ENCODE measurements at places on chromosomes 4 and X.

DNA sequence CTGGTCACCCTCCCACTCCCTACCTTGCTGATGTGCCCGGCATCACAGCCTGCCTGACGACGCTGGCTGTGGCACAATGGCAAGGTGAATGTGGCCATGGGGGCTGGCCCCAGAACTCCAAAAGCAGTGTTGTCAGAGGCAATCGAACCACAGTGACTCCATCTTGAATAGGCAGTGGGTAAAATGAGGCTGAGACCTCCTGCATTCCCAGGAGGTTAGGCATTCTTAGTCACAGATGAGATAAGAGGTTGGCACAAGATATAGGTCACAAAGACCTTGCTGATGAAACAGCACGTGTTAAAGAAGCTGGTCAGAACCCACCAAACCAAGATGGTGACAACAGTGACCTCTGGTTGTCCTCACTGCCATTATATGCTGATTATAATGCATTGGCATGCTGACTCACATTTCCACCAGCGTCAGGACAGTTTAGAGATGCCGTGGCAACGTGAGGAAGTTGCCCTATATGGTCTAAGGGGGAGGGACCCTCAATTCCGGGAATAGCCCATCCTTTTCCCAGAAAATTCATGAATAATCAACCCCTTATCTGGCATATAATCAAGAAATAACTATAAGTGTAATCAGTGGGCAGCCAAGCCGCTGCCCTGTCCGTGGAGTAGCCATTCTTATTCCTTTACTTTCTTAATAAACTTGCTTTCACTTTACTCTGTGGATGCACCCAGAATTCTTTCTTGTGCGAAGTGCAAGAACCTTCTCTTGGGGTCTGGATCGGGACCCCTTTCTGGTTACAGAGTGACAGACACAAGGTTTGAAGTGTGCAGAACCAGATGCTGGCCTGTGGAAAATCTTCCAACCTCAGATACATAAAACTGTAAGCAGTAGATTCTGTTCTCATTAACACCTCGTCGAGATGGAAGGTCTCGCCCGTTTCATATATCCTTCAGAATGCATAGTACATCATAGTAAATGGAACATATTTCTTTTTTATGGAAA lies 26.8 kb upstream of the CLDN24 start:
- DNase-seq, result no peak

GRCh38 chr4:78529569-78530209 lies 21.9 kb upstream of the ANXA3 start:
- DNase-seq, result no peak

DNA sequence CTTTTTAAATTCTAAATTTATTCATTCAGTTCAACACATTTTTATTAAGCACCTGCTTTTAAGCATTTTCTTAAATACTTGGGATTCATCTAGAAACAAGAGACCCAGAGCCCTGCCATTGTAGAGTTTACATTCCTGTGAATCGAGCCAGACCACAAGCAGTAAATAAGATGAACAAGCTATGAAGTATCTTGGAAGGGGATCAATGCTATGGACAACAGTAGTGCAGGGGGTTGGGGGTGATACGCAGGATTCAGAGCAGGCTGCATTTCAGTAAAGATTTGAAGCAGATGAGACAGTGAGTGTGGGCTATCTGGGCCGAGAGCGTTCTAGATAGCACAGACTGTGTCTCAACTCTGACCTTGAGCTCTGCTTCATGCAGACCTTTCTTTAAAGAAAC lies 35.1 kb downstream of the CLDN22 start:
- DNase-seq, result no peak

GRCh38 chrX:17098516-17099247 lies 152.2 kb downstream of the REPS2 start:
- no peak for DNase-seq

- no peak for DNase-seq
Measured at GRCh38 chr4:138097912-138098600, 144.1 kb downstream of the SLC7A11 start.

DNA sequence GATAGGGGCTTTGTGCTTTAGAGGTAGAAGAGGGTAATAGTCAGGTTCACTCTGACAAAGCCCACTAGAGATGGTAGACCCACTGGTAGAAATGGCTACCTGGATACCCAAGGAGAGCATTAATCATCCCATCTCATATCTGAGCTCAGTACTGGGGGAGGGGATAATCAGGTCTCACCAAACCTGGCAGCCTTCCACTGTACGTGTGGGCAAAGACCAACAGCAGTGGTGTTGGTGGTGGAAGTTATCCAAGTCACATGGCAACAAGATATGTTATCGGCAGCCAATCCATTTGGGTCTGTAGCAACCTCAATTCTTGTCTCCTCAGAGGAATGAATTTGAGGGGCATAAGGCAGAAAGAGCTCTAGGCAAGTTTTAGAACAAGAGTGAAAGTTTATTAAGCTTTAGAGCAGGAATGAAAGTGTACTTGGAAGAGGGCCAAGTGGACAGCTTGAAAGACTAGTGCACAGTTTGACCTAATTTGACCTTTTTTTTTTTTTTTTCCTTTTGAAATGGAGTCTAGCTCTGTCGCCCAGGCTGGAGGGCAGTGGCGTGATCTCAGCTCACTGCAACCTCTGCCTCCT lies 67.0 kb upstream of the CXCL13 start:
- no peak for DNase-seq

DNA sequence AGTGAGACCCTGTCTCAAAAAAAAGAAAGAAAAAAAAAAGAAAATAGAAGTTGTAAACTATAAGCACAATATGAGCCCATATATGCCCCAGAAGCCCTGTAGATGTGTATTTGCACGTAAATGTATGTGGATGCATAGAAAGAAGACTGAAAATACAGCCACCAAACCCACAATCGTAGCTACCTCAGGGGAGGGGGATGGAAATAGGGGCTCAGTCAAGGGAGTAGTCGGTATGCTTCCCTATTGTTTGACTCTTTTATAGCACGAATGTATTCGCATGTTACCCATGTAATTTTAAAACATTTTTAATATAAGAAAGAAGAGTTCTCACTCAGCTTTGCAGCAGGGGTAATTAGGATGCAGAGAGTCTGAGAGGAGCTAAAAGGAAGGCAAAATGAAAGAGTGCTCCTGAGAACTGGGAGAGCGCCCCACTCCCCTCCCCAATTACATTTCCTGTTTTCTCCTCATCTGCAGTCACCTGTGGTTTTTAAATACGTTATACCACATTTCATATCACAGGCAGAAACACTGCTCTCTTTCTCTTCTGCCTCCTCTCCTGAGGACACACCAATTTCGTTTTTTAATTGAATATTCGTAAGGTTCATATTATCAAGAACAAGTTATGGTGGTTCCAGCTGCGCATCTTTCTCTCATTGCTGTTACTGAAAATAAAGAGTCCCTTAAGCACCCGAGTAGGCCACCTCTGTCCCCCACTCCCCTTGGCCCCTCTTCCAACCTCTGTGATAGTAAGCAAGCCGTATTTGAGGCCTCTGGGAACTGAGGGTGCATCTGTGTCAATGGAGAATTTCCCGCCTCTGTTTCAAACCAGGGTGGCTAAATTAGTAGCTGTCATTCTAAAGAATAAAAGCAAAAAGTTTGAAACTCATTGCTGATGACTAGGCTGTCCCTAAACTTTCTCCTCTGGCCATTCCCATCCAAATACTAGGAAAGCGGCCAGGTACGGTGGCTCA lies 10.7 kb downstream of the SEPTIN6 start:
- no peak for DNase-seq

GRCh38 chr4:89294573-89295269 lies 12.9 kb downstream of the GPRIN3 start:
- no peak for DNase-seq

DNA sequence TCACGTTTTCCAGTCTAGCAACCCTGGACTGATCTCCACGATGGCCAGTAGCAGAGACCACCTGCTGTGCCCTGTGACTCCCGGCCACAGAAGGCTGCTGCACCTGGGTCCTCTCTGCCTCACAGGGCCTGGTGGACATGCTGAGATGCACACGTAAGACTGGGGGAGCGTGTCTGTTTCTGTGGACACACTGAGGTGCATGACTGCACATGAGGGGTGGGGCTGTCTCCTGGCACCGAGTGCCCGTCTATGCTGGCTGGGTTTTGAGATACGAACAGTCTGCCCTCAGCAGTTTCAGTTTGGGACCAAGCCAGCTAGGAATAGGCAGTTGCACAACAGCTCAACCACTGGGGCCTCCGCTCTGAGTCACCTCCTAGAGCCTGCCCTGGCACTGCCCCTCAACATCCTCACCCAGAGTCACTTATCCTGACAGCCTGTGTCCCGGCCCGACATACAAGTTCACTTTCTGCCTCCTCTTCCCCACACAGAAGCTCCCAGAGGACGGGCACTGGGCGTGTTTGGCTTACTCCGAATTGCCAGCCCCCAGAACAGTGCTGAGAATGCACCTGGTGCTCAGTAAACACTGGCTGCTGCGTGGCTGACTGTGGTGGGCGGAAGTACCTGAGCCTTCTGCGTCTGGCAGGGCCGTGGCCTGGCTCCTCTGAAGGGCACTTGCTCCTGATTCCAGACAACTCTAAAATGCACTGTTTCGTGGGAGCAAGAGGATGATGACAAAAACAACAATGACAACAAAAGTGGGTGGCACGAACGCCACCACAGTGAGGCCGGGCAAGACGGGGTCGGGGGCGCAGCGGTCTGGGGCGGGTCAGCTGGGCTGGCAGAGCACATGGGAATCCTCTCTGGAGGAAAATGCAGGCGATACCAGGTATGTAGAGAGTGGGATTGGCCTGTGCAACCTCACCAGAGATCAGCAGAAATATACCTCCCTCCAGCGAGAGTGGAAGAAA lies 30.9 kb downstream of the RNF212 start:
- DNase-seq, result no peak

- DNase-seq, result no peak
Measured at GRCh38 chr4:67581208-67581857, 22.8 kb downstream of the STAP1 start.

DNA sequence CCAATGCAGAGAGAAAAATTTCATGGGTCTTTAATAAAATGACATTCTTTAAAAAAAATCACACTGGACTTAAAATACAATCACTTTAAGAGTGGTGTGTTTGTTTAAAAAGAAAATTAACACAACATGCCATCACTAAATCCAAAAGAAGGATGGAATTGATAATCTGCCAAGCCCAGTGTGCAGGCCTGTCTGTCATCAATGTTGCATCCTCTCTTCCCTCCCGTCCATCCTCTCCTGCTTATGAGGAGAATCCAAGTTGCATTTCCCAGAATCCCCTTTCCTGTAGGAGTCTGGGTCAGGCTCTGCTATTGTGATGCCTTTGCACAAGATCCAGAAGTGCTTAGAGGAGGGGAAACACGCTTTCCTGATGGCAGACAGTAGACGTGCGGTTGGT lies 169.4 kb downstream of the MID1 start:
- DNase-seq, result no peak

DNA sequence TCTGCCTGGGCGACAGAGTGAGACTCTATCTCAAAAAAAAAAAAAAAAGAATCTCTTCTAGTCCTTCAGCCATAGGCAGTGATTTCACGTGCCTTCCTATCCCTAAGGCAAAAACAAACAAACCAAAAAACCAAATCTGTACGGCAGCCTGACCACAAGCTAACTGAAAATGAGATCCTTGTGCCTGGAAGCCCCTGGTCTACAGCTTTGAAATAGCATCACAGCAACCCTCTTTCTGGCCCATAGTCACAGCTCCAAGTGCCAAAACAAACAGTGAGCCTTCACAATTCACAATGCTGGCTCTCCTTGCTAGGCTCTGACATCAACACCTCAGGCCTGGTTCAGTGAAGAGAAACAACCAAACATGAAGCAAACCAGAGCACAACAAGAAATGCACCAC lies 46.1 kb downstream of the TMEM150C start:
- no peak for DNase-seq

GRCh38 chrX:9465380-9466123 lies 694 bp downstream of the TBL1X start:
- no peak for DNase-seq

- DNase-seq, result no peak
Measured at GRCh38 chr4:36206603-36207311, 37.6 kb downstream of the ARAP2 start.

DNA sequence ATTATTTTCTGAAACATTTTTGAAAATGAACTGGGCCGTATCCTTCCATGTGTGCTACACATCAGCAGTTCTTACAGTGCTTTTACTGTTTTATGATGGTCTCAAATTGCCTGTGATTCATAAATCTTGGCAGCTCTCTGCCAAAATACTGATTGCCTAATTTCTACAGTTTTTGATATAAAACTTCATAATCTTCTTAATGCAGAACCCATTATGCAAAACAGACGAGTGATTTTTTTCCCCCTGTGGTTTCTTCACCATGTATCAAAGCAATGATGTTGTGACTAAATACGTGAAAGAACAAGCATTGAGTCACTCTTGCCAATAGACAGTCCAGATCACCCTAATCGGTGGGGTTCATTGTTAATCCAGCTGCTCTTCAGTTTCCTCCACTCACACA lies 156.4 kb upstream of the WDR1 start:
- DNase-seq, result no peak

GRCh38 chrX:63657821-63658220 lies 127.2 kb downstream of the ARHGEF9 start:
- no peak for DNase-seq

- no peak for DNase-seq
Measured at GRCh38 chr4:137608085-137608484, 75.8 kb upstream of the PCDH18 start.

DNA sequence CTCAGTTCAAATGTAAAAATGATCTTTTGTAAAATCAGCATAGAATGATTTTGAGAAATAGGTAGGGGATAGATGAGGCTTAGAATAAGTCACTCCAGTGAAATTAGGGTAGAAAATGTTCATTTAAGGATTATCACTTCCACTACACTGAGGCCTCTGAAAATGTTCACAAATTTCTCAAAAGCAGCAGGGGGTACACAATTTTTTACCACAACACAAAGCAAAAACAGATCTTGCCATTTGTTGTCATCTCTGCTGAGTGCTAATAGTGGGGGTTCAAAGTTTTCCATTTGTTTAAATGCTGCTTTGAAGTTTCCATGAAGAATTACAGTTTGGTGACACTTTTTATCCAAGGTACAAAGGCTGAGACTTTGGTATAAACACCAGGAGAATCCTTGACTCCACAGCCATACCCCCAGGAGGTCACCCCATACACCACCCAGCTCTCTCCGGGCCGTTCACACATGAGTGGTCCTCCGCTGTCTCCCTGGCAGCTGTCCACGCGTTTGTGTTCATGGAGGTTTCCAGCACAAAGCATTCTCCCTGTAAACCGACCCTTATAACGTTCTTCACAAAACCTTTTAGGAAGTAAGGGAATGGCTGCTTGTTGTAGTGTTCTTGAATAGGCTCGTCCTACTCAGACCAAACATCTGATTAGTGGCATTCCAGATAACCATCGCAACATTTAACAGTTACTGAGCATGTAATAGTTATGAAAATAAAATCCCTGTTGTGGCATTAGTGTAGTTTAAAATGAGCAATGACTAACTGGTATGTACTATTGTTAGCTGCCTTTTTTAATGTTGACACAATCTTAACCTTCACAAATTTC lies 71.0 kb downstream of the PRSS12 start:
- DNase-seq, result no peak

DNA sequence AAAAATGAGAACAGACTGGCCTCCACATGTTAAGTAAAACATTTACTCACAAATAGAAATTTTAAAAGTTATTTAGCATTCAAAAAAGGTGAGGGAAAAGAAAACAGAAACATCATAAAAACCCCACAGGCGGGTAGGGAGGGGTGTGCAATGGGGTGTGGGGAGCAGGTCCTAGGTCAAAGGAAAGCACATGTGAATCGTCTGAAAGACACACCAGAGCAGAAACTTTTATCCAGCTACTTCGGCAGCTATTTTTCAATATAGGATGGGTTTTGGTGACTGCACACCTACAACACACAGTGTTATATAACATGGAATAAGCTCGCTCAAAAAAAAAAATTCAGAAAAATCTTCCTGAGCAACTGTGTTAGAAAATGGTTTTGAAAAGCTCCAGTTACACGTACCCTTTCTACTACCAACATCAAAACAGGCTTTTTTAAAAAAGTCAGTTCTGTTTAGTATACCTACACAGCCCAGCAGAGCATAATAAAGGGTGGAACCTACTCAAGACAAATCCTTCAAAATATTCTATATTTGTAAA lies 1.6 kb downstream of the OTUD4 start:
- no peak for DNase-seq
